Left colon (tissue), 2 donors: ENCODE measurements at places on chromosomes 1 and 21. TPM values are rescaled to one million over a fixed set of nuclear protein-coding genes. Genes with fewer than 3 reads are reported as not detected.

SPRR3 gene
- total RNA-seq = not detected

- DNase-seq = peak; percentile 71
These were observed 94.5 kb upstream of the LPGAT1 start for GRCh38 chr1:211925016-211925415.

TMEM52 gene
- 4.3 TPM for total RNA-seq

DNA sequence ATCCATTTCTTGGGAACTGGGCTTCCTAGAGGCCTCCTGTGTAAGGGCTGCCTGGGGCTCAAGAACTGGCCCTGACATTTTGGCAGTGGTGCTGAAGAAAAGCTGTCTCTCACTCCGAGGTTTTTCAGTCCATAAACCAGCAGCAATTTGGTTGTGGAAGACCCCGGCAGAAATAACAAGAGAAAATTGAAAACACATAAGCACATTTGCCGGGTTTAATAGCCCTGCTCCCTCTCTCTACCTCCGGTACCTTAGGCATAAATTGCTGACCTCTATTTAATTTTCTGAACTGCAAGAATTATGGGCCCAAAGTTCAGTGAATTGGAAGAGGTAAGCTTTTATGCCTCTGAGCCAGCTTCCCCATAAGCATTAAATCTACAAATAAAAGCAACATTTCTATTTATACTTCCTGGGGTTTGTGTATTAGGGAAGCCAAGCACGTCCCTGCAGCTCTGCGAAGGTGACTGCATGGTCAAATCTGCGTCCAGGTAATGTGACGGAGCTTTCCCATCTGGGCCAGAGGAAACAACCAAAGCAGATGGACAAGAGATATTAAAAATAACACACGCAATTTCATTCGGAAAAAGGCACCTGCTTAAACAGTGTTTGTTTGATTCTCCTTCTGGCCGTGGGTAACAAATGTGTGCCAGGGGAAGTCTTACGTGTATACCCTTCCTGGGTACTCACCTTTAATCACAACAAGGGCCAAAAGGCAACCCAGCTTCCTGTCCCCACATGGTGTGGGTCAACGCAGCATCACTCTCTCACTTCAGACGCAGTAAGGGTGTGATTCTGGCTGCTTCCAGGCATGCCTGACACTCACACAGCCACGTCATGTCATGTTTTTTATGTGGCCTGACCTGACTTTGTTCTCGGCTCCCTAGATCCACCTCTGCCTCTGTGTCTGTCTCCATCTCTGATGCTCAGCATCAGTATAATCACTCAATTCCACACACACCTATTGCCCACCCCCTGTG lies 69.2 kb downstream of the PAPPA2 start:
- no peak for DNase-seq

APP gene
- 960 TPM for total RNA-seq

DNA sequence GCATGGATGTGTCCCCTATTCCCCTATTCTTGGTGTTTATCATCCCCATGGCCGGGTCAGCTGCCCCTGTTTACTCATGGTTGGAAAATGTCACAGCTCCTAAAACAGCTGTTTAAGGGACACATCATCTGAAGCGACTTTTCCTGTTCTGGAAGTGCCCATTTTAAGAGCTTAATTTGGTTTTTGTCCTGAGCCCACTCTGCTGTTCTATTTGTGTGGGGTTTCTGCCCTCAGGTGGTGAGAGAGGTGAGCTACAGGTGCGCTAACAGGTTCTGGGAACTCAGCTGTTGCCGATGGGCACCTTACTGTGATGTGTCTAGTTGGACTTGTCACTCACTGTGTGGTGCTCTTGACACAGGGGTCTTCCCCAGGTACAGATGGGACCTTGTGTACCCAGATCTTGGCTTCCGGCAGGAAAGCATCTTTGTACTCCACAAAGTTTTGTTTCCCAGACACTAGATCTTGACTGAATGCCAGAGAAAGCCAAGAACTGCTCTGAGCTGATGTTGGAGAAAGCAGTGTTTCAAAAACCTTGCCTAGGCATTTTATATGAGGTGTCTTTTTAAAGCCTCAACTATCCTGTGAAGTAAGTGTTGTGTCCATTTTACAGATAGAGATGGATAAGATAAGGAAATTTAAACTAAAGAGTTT lies 59.0 kb upstream of the CD1D start:
- DNase-seq = no peak

FLG2 gene
- not detected for total RNA-seq

PGLYRP3 gene
- total RNA-seq = not detected

TIE1 gene
- 4.9 TPM for total RNA-seq

DNA sequence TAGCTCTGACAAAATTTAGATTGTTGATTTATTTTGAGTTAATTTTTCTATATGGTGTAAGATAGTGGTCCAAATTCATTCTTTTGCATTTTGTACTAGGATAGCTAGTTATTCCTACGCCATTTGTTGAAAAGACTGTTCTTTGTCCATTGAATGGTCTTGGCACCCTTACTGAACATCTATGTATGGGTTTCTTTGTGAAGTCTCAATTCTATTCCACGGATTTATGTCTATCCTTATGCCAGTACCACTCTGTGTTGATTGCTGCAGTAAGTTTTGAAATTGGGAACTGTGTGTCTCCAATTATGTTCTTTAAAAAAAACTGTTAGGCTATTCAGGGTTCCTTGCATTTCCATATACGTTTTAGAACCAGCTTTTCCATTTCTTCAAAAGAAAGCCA lies 145.7 kb downstream of the ZNF644 start:
- DNase-seq = no peak

DNA sequence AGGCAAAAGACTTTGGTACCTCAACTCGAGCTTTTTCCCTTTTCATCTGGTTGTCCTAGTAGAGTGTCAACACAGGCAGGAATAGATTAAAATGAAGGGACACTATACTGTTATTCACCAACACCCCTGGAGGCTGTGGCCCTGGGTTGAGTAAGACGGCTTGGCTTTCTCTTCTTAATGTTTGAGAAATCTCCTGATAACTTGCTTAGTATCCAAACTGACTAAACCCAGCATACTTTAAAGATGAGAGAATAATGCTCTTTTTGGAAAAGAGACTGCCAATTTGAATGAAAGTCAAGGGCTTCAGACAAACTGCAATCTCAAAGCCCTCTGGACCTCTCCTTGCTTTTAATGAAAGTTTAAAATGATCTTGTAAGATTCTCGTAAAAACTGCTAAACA lies 2.6 kb upstream of the SLC30A1 start:
- no peak for DNase-seq

DNA sequence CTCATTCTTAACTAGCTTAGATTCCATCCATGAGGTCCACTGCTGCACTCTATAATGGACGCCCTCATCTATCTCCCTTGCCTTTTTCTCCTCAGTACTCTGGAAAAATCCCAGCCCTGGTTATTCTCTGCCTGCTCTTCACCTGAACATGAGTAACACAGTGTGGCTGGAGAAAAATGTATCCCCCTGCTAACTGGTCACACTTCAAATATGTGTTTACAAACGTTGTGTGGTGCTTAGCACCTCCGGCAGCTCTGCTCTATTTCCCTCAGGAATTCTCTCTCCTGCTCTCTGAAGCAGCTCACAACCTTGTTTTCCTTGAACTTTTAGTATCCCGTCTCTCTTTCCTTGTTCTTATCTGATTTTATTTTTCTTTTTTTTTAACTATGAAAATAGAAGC lies 4.1 kb downstream of the SCCPDH start:
- no peak for DNase-seq

CAMK1G gene
- total RNA-seq = not detected
